ENCODE measurements at places on chromosomes 5 and 9.
A peak's percentile ranks its signal among the peaks of the same experiment; 100 is the strongest.

DNA sequence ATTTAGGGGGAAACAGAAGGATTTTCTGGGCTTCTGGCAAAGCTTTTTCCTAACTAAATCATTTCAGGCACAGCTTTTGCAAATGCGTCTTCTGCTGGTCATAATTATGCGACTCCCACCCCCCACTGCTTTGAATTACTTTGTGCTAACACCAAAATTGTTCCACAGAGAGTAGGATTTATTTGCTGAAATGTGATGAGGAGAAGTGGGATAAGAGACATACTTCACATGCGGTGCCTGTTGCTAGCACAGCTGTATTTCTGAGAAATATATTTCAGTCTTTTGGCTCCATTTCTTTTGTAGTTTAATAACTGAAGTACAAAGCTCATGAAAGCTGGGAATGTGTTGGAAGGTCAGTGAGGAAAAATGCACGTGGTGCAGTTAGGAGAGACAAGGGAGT is 83.2 kb upstream of the TAS2R1 start:
- DNase-seq: no peak

GRCh38 chr5:144438237-144438636 is 267.6 kb downstream of the KCTD16 start:
- DNase-seq: no peak

DNA sequence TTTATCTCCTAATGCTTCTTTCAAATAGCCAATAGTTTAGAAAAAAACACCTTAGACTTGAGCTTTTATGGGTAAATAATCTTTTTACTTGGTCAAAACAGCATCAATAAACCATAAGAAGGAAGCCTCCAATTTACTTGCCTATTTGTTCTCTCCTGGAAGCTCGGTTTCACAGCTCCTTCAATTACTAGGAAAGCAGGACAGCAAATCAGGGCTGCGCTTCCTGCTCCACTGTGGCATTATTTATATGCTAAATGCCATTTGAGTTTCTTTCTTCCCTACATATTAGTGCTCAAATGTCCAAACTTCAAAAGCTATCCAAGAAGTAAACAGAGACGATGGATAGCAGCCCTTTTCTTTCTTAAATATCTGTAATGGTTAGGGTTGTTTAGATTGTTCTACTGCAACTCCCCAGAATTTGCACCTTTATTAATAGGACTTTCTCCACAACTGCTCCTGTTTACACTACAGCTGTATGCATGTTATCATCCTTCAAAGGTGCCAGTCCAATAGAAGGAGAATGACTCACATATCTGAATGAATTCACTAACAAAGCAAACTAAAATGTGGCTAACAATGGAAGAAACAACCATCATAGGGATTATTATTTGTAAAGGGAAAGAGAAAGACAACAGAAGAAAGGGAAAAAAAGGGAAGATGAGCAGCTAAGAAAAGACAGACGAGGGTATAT is 58.7 kb downstream of the MED27 start:
- DNase-seq: no peak

- no peak for DNase-seq
Measured at GRCh38 chr9:135167356-135167755, 79.9 kb downstream of the OLFM1 start.

DNA sequence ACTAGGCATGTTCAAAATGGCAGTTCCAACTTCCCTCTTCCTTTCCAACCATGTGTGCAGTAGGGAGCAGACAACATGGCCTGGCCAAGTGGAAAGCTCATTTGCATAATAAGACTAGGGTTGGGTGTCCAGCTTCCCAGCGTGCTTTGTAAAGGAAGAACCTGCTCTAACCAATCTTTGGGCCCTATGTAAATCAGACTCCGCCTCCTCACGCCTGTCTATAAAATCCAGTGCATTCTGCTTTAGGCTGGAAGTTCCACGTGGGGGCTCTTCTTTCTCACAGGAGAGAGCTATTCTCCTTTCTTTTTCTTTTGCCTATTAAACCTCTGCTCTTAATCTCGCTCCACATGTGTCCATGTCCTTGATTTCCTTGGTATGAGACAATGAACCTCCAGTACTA is 83.4 kb downstream of the GCNT1 start:
- DNase-seq: no peak

- DNase-seq: no peak
Measured at GRCh38 chr9:84207491-84207951, 133.0 kb downstream of the SLC28A3 start.

DNA sequence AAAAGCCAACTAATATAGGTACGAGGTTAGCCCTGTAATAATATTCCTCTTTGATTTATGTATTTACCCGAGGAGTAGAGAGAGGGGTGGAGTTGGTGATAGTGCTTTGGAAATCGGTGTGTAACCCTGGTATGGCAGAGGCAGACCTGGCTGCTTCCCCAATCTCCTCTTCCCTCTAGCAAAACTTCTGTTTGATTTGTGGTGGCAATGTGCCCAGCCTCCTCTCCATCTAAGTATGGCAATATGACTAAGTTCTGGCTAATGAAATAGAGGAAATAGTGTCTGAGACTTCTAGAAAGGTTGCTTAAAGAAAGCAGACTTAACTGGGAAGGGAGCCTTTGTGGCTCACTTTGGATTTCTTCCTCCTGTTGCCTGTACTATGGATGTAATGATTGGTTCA is 491.1 kb downstream of the ENC1 start:
- DNase-seq: no peak

DNA sequence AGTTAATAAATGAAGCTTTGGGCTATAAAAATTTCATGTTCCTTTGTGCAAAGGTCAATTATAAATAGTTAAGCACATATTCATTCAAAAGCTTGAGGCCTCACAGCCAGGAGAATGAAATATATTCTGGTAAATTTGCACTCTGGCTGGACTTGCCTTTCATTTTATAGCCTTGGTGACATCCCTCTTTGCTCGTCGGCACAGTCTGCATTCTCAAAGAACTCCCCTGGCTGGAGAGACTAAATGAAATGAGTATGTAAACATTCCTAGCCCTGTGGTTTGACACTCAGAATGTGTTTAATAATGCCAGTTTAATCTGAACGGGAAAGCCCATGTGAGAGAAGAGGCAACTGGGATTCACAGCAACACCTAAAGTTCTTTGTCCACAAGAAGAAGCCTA is 285.6 kb downstream of the BRINP1 start:
- no peak for DNase-seq

- DNase-seq: no peak
Measured at GRCh38 chr9:101487443-101487840, 46.2 kb upstream of the RNF20 start.

DNA sequence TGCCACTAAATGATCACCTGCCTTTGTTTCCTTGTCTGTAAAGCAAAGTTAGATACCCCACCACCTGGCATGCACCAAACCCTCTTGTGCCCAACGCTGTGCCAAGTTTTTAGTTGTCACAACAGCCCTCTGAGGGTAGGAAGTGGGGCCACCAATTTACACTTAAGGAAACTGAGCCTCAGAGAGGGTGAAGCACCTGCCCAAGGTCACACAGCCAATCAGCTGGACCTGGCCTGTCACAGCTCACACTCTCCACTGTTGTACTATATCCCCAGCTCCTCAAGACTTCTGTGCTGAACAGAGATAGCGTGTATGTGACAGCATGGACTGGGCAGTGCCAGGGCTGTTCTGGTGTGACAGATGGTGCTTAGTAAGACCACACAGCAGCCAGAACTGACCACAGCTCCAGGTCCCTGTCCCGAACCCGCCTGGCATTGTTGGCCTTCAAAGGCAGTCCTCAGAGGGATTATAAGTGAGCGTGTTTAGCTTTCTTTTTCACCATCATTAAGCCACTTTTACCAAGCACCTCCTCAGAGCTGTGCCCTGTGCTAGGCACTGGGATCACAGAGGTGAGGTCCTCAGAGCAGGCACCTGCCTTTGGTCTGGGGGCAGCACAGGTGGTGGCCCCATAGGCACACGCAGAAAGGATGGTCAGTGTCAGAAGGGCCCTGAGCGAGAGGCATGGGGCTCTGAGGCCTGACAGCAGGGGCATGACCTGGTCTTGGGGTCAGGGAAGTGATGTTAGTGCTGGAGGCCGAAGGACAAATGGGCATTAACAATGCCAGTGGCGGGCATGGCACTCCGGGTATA is 71.1 kb downstream of the COL27A1 start:
- no peak for DNase-seq

GRCh38 chr9:125926936-125927335 is 179.8 kb downstream of the PBX3 start:
- DNase-seq: no peak

- DNase-seq: no peak
Measured at GRCh38 chr5:81936066-81936465, 35.8 kb upstream of the ATG10 start.

DNA sequence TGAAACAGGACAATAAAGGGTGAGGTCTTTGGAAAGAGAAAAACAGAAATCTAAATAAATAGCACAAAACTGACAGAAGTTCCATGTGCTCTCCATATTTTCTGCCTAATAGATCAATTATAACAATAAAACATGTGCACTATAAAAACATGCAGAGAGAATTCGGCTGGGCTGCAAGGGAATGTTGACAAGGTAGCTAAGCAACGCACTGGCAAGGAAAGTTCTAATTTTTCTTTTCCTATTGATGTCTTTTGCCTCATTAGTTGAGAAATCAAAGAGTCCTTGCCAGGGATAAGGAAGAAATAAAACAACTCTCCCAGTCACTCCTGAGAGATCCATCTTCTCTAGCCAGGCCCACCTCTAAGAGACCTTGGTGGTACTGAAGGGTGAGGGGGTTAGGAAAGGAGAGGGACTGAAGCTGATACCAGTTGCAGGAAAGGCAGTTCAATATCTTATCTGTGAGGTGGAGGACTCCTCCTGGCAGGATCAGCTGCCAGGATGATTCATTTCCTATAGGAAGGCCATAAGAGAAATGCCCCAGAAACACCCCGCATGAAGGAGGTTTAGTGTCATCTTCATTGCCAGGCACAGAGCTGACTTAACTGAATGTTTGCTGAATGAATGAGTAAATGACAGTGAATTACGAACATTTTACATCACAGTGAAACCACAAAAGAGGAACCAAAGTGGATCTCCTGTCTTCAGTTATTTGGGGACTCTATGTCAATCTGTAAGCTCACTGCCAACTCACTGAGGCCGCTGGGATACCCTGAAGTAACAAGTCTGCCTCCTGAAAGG is 63.7 kb upstream of the IFNK start:
- DNase-seq: no peak

GRCh38 chr9:95007226-95007869 is 280.8 kb downstream of the AOPEP start:
- no peak for DNase-seq

DNA sequence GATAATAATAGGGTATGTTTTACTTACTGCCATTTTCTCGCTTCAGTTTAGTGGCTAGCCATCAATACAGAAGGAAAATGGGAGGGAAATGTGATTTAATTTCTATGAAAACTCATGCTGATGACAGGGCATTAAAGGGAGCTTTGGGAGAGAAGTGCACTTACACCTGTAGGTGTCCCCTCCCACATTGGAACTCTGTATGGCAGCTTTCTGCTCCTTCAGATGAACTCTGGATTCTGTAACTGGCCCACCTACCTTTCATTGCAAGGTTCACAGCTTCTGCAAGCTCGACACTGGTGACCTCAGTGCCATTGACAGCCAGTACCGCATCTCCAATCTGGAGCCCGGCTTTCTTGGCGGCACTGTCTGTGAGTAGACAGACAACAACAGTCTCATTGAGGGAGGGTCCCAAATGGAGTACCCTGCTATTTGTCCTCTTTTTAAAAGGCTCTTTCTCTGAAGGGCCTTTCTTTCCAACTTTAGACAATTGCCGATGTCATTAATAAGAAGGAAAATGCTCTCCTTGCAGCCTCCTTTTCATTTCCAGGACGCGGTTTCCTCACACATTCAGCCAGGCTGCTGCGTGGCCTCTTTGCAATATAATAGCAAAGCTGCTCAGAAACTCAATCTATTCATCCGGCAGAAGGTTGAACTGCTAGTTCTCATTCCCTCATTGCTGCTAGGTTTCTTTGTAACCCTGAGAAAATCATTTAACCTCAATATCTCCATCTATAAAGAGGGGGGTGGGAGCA is 63.6 kb downstream of the NUDT12 start:
- no peak for DNase-seq

DNA sequence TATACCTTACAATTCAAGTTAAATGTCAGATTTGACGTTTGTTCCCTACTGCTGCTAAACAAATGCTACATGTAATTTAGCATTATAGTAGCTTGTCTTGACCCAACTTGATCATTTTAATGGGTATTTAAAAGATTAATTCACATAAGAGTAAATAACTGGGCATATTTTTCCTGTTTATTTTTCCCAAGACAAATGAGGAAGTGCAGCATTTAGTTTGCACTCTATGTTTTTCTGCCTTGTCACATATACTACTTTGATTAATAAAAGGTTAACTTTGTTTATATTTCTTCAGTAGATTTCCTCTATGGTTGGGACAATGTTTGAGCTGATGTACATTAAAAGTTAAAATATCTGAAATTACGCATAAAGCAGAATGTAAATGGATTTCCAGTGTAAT is 641.8 kb downstream of the PRR16 start:
- DNase-seq: no peak

DNA sequence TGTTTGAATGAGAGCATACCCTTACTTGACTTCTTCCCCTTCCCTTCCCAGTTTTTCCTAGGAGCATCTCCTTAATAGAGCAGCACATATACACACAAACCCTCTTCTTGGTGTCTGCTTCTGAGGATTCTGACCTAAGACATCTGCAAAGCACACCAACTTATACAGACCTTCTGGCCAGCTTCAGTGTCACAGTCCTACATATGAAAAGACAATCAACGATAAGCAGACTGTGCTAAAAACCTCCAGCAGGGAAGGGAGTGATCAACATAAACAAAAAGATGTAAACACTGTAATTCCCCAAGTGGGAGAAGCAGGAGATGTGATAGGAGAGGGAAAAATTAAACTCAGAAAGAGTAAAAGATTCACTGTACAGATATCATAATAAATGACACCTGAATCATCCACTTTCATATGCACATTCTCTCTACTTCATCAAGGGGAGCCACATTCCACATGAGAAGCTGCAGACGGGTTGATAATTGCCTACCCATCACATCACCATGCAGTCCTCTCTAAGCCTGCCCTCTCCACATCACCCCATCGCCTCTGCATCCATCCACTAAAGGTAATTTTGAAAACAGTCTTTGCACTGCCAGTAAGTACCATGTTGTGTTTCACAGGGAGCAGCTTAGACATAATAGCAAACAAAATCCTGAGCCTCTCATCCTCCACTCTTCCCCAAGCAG is 13.0 kb downstream of the APBA1 start:
- DNase-seq: no peak

DNA sequence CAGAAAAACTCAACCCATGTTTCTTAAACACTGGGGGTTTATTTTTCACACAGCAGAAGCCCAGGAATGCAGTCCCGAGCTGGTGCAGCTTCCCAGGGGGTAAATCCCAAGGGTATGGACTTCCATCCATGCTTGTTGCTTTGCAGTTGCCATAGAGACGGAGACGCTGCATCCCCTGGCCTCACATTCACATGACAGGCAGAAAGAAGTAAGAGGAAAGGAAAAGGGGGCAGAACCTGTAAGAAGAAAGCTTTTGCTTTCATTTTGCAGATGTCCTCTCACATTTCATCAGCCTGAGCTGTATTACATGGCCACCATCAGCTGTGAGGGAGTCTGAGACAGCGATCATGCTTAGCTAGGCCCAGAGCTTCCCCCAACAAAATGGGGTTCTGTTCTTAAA is 321.0 kb downstream of the AGTPBP1 start:
- DNase-seq: peak; percentile 22

Measured in DND-41 (cell line).